Globus pallidus (tissue), 1 donor: ENCODE measurements at places on chromosomes 11 and 22.

- DNase-seq: no peak
These were observed 36.9 kb downstream of the BDNF start for GRCh38 chr11:27663326-27663725.

DNA sequence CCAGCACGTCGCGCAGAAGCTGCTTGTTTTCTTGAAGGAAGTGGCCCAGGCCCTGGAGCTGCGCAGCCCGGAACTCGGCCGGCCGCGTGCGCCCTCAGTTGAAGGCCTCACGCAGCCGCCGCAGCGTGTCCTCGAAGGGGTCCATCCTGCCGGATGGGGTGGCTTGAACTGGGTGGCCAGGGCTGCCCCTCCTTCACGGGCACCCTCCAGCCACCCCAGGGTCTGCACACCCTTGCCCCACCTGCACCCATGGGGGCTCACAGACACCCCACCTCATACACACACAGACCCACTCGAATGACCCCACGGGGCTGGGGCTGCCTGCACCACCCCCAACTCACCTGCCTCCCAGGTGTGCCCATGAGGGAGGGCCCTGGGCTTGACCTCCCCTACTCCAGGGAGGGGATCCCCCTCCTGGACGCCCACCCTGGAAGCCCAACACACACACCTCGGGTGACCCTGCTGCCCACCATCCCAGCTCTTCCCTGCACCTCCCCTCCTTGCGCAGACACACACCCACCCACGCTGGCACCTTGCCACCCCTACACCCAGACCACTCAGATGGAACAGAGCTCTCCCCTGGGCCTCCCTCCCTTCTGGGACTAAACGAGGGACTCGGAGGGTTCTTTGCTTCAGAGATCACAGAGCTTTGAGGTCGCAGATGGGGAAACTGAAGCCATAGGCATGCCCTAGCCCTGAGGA, 6.8 kb downstream of the ALDH3B2 start:
- DNase-seq: no peak

DNA sequence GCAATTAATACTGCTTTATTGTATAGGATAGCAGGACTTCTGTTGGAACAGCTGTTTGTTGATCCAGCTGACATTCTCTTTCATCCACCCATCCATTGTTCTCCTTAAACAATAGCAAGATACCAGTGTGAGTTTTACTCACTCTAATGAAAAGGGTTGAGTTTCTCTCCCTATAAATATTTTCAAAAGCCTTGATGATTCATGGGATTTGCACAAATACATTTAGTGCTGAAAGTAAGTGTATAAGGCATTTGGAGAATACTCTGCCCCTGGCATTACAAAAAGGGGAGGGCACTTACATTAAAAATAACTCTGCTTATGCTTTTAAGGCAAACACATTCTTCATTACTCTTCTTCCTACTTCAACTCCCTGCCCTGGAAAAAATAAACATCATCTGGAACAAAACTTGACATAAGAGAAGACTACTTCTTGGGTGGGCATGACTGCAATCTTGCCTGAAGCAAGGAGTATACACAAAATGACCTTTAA, 634.9 kb downstream of the METTL15 start:
- DNase-seq: no peak

- DNase-seq: no peak
These were observed 88.8 kb downstream of the MRTFA start for GRCh38 chr22:40547729-40548143.

DNA sequence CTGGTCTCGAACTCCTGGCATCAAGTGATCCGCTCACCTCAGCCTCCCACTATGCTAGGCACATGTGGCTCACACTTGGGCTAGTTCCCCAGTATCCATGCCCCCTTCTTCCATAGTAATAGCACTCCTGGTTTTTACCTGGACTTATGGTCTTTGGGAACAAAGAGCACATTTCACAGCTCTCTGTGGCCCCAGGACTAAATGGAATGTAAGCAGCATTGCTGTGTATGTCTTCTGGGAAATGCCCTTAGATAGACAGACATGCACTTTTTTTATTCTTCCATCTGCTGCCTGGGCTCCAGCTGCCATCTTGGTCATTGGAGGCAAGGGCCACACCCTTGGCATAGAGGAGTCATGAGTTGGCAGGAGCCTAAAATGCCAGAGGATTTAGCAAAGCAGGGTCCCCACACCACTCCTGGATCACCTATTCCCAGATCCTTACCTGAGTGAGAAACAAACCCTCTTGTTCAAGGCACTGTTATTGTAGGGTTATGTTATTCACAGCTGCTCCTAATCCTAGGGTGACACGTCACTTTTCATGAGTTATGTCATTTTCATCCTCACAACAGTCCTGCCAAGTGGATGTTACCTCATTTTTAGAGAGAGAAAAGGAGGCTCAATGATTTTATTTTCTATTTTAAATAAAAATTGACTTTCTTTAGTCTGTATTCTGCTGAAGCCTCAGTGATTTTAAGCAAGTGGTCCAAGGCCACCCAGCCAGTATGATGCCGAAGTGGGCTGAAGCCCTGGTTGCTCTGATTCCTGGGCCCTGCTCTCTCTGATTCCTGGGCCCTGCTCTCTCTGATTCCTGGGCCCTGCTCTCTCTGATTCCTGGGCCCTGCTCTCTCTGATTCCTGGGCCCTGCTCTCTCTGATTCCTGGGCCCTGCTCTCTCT, 15.7 kb upstream of the GDPD5 start:
- no peak for DNase-seq

- no peak for DNase-seq
These were observed 235.0 kb downstream of the MIAT start for GRCh38 chr22:26892166-26893041.

DNA sequence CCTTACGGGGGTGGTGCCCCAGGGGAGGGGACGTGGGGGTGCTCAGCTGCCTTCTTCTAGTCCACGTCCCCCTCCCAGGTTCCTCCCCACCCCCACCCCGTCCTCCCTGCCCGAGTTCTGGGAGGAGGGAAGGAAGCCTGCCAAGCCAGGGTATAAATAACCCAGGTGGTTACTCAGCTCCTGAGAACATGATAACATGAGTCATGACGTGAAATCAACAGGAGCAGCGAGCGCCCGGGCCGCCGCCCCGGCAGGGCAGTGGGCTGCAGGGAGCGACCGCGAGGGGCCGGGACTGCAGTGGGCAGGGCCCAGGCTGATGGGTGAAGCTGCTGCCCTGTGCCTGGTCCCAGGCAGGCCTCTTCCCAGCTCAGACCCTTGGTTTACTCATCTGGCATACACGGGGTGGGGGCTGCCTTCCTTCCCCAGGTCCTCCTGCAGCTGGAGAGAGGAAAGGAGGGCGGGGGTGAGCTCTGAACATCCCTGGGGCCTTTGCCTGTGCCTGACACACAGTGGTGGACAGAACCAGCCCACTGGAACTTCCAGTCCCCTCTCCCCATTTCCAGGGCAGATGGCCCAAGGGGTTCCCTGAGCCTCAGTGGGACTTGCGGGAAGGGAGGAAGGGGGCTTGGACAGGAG, 8.8 kb upstream of the PDGFB start:
- DNase-seq: no peak

DNA sequence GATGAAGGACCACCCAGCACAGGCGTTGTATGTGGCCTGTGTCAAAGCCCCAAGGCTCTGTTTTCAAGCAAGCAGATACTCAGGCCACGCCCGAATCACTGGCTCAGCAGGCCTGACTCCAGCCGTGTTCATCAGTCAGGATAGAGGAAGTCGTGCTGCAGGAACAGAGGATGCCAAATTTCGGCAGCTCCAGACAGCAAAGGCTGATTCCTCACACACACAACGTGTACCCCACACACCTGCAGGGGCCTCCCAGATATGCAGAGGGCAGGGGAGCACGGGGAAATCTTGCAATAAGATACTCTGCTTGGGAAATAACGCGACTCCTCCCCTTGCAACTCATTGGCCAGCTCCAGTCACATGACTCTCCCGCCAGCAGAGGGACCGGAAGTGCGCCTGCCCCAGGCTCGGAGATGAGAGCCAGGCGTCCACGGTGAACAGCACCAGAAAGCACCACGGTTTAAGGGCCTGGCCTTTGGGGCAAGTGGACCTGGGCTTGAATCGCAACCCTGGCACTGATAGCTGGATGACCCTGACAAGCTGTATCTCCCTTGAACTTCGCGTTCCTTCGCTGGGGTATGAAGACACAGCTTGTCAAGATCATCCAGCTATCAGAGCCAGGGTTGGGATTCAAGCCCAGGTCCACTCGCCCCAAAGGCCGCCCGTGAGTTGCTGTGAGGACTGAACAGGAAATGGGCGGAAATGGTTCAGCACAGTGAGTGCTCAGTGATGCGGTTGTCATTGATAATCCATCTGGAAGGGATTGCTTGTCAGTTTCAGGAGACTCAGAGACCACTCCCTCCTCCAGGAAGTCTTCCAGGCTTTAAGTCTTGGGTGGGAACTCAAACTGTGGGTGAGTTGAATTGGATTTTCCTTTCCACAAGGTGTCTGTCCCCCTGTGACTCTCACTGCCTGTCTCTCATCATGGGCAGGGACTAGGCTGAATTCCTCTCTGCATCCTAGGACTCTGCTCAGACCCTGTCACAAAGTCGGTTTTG, 88.5 kb downstream of the MYEOV start:
- DNase-seq: peak; percentile 41
